ENCODE measurements at places on chromosomes 16 and 17.

- no peak for DNase-seq
Measured at GRCh38 chr16:10526962-10527361, 53.4 kb downstream of the EMP2 start.

DNA sequence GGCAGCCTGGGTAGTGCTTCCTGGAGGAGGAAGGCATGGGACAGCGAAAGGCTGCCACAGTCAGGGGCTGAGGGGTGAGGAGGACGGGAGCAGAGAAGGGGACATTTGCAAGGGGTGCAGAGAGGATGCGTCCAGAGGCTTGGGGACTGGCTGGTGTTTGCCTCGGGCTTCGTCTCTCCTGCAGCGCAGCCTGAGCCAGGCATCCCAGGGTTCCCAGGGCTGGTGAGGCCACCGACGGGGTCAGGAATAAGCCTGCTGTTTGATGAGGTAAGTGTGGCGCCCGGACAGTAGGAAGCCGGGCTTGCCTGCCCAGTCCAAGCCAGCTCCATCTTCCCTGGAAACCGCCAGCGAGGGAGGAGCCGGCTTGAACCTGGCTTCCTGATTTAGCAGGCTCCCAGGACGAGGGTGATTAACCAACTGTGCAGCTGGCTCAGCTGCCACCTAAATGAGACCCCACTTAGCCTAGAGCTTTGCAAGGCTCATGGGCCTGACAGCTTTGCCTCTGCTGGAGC is 47.8 kb downstream of the PITPNM3 start:
- DNase-seq, result no peak

- peak; percentile 96 for DNase-seq
Measured at GRCh38 chr16:30921748-30922419, 1.5 kb upstream of the FBXL19 start.

GRCh38 chr17:30476726-30477082 is 504 bp upstream of the GOSR1 start:
- no peak for DNase-seq

- DNase-seq, result no peak
Measured at GRCh38 chr17:16527298-16527697, 35.3 kb upstream of the LRRC75A start.

GRCh38 chr17:35736236-35736635 is 4.8 kb downstream of the RASL10B start:
- no peak for DNase-seq

DNA sequence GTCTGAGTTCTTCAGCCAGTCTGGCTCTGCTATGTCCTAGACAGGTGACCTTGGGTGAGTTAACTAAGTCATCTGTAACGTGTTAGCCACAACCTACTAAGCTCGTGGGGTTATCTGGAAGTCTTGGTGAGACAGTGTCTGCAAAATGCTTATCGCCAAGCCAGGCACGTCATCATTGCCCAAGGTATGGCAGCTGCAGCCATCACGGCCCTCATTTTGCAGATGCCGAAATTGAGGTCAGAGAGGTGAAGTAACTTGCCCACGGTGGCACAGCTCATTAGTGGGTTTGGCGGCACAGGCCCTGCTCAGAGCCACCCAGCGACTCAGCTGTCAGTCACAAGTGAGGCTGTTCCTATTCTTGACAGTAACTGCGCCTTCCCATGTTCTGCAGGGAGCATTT is 79.8 kb downstream of the CMIP start:
- no peak for DNase-seq

DNA sequence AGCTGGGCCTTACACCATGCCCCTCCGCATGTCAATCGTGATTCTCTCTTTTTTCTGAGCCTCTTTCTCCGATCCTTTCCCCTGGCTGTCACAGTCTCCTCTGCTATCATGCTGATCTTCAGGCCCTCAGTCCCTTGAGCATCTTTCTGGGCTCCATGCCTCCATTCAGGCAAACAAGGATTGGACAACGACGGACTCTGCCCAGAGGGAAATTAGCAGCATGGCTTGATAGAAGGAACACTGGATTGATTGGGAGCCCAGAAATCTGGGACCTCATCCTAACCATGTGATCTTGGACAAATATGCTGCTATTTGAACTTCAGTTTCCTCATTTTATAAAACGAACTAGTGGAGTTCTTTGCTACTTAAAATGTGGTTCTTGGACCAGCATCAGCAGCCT is 19.6 kb upstream of the PHF12 start:
- no peak for DNase-seq

- no peak for DNase-seq
Measured at GRCh38 chr17:14336418-14336817, 35.5 kb downstream of the HS3ST3B1 start.

- peak; percentile 41 for DNase-seq
Measured at GRCh38 chr17:79065105-79065670, 9.4 kb upstream of the ENGASE start.

GRCh38 chr16:57070424-57070823 is 22.0 kb upstream of the CPNE2 start:
- DNase-seq, result no peak

Data from adipocyte (in vitro differentiated cells).